Stimulated activated CD8-positive, alpha-beta memory T cell treated with anti-CD3 and anti-CD28 coated beads, Interleukin-15, amount 100 ng/mL, for 24 hours (primary cell): ENCODE measurements at places on chromosomes 3 and 15.

DNA sequence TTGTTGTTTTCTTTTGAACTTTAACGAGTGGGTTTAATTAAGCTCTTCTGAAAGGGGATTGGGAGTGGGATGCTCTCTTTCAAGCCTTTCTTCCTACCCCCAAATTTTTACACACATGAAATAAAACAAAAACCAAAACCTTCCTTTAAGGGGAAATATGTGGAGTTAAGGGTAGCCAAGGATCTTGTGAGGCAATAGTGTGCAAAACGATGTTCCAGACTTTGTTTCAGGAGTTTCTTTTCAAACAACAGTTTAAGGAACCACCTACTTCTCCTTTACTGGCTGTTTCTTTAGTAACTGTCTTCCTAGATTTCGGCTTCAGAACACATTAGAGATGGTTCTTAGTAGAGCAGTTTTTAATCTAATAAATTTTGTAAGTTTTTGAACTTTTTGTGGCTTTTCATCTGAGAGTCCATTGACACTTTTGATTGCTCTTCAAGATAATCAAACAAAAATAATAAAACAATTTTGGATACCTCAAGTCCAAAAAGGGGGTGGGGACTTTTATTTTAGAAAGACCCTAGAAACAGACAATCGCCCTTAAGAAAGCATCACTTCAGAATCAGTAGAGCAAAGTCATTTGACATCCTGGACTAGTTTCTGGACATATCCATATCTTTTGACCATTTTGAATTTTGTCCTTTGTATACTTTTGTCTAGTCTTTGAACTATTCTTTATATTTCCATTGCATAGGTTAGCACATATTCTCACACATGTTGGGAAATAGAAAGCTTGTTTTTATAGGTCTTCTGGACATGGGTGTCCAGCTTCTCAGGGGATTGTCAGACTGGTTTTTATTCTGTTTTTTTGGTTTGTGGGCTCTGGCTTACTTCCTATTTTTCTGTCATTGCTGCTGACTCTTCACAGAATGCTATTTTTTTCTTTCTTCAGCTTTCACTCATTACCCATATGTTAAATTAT, 6.0 kb downstream of the DIPK2A start:
- no peak for DNase-seq

DNA sequence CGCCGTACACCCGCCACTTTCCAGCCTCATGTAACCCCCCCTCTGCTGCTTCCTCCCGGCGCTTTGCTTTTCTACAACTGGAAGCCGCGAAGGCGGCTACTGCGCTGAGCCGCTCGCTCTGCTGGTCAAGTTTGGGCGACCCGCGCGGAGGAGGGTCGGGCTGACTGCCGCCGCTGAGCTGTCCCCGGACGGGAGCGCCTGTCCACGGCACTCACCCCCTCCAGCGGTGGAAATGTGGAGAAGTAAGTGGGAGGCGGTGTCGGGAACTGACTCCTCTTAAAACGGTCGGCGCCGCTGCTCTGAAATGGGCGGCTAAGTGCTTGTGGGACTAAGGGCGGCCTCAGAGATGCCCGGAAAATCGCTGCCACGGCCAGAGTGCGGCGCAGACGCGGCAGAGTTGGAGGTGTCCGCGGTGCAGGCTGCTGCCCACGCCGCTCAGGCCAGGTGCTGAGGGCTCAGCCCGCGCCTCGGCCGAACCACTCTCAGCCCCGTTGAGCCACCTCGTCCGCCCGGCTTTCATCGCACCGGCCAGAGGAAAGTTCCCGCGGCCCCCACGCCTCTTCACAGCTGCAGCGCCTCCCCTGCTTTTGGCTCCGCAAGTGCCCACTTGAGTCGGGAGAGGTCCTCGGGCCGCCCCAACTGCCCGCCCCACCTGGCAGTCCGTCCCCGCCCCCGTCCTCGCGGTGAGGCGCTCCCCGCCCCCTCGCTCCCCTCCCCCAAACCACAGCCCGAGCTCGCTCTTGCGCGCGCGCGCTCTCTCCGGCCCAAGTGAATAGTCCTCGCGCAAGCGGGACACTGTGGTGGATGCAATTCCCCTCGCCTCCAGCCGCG, at the start of gene EPHA6:
Gene EPHA6, plus strand, starts transcription at position 775 of the 831 bp plus-strand sequence.
- no peak for DNase-seq

DNA sequence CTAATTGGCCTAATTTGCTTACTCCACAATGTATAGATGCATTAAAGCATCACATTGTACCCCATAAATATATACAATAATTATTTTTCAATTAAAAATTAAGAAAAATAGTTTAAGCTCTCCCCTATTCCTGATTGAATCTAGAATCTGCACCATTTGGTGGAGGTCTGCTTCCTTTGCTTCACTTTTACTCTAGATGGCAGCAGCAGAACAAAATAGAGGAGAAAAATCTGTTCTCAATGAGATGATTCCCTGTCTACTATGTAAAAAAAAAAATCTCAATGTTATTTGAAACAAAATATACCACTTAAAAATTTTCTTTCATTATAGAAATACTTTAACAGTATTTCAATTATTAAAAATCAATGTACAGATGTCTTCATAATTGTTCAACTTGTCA, 109.6 kb upstream of the FXR1 start:
- no peak for DNase-seq

DNA sequence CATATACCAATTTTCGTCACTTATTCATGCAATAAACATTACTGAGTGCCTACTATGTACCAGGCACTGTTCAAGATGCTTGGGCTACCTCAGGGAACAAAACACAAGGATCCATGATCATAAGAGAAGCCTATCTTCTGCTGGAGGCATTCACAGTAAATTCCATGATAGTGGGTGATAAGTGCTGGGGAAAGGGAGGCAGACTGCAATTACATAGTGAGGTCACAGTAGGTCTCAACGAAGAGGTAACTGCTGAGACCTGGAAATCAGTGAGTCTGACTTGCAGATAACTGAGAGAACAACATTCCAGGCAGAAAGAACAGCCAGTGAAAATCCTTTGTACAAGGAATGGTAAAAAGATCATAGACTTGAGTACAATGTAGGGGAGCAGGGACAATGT, 33.6 kb downstream of the RAF1 start:
- no peak for DNase-seq

DNA sequence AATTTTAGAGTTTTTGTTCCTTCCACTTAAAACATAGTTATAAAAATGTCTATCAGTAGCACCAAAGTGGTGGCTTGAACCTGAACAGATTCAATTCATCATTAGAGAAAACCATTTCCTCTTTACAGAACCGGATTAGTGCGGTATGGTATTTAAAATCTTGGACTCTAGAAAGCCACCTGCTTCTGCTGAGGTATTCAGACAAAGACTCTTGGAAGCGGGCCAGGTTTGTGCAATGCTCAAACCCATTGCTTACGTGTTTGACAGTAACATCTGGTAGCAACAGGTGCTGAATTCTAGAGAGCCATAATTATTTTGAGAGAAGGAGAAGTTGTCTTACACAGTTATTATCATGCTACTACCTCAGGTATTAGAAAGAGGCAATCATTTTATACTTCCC, 290.5 kb downstream of the NAALADL2 start:
- no peak for DNase-seq

DNA sequence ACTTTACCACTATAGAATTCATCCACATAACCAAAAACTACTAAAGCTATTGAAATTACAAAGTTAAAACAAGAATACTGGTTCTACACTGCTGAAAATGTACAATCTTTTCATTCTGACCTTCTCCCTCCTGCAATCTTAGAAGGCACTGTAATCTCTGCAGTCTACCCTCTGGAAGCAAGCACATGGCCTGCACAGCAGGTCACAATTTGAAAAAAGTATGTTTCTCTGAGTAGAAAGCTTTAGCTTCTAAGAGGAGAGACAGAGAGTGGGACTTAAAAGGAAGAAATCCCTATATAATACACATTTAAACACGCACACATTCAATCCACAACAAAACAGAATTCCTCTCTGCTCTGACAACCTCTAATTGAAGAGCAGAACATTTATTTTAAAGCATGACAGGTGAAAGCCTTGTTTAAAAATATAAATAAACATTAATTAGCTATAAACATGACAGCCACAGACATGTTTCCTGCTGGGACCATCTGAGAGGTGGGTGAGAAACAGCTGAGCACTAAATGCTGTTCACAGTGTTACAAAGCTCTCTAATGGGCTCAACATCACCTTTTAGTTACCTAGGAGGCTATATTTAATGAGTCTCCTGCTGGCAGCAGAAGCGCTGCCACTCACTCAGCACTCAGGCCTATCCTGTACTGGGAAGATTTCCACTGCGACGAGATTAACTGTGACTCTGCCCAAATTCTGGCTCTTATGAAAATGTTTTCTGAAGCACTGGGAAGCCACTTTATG, 447.4 kb downstream of the AGBL1 start:
- DNase-seq, result no peak

DNA sequence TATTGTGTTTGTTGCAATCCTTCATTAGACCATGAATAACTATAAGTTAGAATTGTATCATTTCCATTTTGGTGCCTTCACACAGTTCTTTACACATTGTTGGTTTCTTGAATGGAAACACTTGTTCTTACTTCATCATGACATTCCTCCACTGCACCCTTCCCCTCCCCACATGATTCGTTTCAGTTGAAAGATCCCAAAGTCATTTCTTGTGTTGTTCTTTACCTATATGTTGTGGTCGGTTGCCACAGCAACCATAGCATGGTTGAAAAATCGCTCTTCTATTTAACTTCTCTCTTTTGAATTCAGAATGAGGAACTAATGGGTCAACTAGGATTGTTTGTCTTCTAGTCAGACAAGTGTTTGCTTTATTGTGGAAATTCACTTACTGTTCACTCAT, 103.3 kb downstream of the IL1RAP start:
- no peak for DNase-seq

GRCh38 chr3:43152649-43153048, 46.8 kb upstream of the POMGNT2 start:
- no peak for DNase-seq

- DNase-seq, result peak; percentile 16
Observed at GRCh38 chr3:126911162-126912026, 71.5 kb upstream of the PLXNA1 start.

DNA sequence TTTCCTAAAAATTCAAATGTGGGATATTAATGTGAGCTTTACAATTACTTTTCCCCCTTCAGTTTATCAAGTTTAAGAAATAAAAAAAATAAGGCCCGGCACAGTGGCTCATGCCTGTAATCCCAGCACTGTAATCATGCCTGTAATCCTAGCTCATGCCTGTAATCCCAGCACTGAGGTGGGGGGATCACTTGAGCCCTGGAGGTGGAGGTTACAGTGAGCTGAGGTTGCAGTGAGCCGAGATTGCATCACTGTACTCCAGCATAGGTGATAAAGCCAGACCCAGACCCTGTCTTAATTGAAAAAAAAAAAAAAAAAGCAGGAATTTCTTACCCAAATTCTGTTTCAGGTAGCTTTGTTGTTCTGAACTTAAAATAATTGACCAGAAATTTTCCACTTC, 17.9 kb downstream of the ATP6V1A start:
- DNase-seq, result no peak

DNA sequence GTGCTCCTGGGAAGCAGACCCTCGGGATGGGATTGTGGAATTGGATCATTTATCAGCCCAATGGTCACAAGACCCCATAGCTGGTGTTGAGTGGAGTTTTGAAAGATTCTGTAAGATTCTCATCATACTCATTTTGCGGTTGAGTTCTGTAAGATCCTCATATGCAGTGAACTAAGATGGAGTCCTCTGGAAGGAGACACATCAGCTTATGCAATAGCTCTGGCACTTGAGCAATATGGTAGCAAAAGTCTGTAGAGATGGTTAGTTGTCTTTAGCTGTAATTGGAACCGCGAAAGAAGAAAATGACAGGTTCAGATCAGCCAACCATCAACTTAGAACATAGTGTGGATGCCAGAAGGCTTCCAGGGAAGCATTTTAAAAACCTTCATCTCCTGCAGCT, 184.5 kb upstream of the TSC22D2 start:
- no peak for DNase-seq

DNA sequence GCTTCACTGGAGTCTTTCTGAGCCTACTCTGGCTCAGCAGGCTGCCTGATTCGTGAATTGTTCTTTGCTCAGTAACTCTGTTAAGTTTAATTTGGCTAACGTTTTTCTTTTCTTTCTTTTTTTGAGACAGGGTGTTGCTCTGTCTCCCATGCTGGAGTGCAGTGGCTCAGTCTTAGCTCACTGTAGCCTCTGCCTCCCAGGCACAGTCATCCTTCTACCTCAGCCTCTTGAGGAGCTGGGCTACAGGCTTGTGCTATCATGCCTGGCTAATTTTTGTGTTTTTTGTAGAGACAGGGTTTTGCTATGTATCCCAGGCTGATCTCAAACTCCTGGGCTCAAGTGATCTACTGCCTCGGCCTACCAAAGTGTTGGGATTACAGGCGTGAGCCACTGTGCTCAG, 165.0 kb downstream of the PEX5L start:
- no peak for DNase-seq

DNA sequence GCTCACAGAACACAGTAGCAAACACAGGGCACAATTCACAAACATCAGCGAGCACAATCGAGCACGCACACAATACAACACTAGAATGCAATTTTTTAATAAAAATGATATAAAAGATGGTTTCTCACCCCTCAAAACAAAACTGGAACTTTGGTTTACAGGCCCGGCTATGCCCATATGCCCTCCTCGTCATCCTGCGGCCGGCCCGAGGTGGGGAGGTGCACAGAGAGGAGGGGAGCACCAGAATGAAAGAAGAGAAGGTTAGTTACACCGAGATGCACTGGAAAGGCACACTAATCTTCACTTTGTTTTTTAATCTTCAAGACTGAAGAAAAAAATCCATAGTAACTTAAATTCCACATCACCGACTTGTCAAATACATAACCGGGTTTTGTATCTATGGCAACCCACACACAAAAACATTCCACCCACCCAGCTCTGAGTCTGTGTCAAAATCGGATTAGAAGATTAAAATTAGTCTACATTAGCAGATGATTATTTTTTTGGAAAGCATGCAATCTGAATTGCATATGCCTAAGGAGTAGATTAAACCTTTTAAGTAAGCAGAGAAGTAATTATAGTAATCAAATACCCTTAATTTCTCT, 196.7 kb upstream of the WNT5A start:
- DNase-seq, result no peak

GRCh38 chr3:183013856-183014255, 33.5 kb upstream of the DCUN1D1 start:
- no peak for DNase-seq
